ENCODE measurements at places on chromosomes 16 and 17.

DNA sequence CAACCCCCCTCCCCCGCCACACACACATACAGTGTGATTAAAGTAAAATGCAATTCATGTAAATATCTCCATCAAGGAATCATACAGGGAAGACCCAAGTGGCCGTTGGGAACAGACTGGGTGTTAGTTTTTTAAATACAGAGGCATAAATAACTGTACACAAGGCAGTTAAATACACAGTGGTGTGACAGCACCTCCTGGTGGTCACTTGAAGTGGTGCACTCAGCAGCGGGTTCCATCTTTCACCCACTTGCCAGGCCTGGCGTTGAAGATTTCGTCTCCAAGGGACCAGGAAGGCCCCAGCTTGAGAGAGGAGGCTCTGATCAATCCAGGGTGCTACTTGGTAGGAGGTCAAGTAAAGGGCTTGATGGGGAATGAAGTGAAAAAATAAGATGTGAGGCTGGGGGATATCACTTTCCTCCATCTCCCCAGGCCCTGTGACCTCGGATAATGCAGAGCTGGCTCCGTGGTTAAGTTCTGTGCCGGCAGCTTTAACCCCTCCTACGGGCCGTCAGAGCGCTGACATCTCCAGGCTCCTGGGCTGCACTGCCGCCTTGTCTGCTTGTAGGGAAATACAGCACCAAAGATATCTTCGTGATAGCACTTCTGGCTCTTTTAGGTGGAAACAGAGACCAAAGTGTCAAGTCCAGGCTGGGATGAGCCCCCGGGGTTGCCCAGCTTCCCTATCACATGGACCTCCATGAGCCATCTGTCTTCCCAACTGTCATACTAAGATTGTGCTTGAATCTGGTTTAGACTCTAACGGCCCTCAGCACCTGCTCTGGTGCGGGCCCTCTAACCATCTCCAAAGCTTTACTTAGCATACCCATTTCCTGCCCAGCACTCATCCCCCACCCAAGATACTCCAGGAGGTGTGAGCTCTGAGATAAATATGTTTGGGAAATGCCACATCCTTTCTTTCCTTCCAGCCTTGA, 20.7 kb downstream of the LGALS9 start:
- DNase-seq: no peak

GRCh38 chr16:70700101-70701020, 14.5 kb upstream of the MTSS2 start:
- no peak for DNase-seq

DNA sequence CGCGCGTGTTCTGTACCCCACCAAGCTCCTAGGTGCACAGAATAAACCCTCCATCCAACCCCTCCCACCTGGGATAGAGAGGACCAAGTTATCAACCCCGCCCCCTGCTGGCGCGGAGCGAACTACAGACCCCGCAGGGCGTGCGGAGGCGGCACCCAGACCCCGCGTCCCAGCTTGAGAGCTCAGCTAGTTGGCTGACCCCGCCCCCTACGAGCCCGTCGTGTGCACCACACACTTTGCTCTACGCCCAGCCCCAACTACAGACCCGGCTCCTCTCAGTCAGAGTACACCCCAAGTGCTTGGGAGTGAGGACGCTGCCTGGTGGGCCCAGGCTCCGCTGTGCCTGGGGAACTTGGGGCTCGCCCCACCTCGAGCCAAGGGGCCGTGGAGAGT, 1.5 kb downstream of the GRIN2A start:
- DNase-seq: no peak

DNA sequence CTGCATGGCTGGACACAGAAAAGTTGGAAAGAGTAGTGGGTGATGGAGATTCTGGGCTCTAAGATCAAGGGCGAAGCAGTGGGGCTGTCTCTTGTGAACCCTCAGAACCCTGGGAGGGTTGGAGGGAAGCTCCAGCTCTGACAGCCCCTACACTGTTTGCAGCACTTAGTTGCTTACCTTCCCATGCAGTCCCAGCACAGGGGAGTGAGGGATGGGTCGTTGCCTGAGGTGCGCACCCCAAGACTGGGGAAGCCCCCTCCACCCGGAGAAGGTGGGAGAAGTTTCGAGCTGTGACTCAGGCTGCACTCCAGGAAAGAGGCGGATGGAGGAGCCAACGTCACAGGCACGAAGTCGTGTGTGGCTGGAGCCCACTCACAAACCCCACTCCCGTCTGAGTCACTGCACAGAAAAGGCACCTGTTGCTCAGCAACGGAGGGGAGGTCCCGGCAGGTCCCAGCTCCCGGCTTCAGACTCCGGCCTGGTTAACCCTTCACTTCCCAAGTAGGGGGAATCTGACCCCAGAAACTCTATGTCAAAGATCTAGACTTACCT, 60.1 kb downstream of the AIPL1 start:
- no peak for DNase-seq

DNA sequence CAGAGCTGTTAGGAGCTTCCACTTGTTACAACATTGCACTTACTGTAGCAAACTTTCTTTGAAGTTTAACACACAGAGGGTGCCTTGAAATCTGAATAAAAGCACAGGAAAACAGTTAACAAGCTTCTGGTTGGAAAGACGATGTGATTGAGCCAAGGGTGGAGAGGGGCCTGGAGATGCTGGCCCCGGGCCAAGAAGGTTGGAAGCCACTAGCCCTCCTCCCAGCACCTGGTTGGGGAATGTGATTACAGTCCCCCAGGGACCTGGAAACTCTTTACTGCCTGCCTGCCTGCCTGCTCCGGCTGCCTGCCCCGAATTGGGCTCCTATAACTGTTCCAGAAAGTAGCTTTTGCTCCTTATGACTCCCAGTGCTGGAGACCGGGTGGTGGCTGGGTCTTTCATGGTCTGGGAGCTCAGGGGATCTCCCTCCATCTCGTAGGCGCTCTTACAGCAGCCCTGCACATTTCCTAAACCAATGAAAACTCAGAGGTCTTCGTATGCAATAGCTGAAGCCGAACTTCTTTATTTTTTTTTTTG, 48.0 kb upstream of the ZFHX3 start:
- no peak for DNase-seq

DNA sequence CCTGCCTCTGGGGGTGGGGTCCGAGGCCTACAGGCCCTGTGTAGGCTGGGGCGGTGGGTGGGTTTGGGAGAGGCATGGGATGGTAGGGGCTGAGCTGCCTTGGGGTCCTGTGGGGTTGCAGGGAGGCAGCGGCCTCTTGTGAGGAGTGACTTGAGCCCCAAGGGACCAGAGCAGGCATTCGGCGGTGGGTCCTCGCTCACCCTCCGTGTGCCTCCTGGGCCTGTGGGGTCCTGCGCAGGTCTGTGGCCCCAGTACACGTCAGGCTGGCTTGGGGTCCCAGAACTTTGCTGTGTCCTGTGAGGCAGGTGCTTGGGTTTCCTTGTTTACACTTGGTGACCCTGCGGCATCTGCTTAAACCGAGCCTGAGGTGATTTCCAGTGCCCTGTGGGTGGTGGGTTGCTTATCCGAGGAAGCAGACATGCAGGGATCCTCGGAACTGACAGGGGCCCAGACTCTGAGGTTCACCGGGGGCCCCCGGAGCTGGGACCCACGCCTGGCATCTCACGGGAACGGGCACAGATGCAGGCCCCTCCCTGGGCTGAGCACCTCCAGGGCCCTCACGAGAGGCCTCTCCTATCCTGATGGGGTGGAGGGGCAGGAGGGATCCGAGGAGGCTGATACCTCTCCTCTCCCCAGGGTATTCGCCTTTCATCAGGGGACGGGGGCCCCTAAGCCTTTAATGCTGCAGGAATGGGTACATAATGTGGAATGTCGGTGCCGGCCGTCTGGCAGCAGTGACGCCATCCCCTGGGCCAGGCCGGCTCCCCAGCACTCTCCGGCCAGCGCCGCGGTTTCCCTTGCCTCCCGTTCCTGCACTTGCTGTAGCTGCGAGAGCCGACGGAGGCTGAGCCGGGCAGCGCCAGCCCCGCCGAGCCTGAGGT, 7.7 kb downstream of the METRNL start:
- no peak for DNase-seq

DNA sequence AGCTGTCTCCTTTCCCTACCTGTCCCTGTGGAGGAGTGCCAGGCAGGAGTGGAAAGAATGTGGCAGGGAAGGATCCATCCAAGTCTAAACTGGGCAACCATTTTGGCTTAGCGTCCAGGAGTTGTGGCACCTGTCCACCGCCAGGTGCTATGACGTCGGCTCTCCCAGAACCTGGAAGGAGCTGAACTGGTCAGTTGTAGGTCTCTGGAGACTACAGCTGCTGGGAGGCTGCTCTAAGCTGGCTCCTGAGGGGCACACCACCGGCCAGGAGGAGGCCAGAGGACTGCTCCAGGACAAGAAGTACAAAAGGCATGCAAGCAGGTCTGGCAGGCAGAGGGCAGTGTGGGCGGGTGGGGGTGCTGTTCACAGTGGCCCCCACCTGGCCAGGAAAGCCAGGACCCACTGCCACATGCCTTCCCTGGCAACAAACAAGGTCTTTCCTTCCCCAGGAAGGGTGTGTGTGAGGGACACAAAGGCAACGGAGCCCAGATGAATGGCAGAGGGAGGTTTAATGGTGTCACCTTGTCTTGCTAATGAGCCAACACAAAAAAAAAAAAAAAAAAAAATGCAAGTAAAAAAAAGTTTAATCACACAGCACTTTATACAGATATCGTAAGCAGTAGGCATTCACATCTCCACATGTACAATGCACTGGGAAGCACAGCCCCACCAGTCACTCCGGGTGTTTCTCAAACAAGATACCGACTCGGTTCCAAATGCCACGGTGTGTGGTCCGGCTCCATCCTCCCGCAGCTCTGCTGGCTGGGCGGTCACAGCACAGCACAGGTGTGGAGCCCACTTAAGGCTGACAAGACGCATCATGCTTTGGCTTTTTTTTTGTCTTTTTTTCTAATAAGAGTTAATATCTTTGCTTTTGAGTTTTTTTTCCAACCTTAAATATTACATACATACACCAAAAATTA, 4.8 kb downstream of the SPHK1 start:
- DNase-seq: no peak

GRCh38 chr17:40461732-40462342, 18.6 kb downstream of the IGFBP4 start:
- no peak for DNase-seq

- no peak for DNase-seq
Measured at GRCh38 chr17:3385869-3386816, at the start of gene OR3A2. TSS of gene OR3A2 (minus strand) at chr17:3386308.

DNA sequence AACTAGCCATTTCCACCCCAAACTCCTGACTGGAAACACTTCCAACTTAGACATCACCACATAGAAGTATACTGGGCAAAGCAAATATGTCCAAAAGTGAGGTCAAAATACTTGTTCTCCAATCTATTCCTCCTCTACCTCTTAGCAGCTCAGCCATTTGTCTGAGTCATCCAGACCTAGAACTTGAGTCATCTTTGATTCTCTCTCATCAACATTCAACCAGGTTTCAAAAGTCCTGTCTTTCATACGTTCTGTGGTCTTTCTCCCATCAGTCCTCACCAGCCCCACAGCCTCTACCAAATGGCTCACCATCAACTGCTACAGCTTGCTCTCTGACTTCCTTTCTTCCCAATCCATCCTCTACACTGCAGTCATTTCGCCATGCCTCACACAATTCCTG, 6.8 kb downstream of the ANKFY1 start:
- no peak for DNase-seq

- no peak for DNase-seq
Measured at GRCh38 chr16:57091975-57092785, at the start of gene CPNE2. TSS of gene CPNE2 (plus strand) at chr16:57092583. CDS start at chr16:57110743, 18,160 bp downstream.

DNA sequence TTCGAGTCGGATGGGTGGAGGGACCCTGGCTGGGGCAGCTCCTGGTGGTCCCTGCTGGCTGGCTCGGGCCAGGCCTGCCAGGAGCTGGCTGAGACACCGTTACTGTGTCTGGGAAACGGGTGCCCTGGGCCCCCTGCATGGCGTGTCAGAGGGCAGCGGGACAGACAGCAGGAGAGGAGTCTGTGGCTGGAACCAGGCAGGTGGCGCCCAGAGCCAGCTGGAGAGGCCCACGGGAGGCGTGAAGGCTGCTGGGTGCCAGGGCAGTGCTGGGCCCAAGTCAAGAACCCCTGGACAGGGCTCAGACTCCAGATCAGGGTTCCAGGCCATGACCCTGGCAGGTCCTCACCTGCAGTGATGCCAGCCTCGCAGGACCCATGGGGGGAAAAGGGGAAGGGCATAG, 16.6 kb downstream of the SOX8 start:
- no peak for DNase-seq

DNA sequence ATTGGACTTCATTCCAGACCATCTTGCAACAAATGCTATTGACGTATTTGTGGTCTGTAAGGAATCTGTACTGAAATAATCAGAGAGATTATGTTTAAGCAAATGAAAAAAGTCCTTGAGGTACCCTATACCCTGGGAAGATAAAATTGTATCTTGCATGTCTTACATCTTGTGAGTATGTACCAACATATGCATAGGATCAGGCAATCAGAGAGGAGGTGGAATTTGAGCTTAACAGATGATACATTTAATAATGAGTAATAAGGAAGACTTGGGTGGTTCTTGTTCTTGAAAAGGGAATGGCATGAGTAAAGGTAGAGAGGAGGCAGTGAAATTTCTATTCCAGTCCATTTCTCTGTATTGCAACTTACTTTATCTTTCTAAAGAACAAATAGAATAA, 10.6 kb downstream of the MOSMO start:
- DNase-seq: no peak

DNA sequence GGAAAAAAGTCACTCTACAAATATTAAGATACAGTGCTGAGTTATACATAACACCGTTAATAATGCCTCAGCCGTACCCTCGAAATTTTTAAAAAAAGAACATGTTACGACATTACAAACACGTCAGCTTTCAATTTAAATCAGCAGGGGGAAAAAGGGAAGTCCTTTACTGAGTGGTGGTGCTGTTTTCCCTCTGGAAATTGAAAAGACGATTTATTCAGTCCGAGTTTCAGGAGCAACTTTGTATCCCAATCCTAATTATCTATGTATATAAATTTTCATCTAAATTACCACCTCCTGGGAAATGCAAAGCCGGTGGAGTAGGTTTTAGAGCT, 1.3 kb downstream of the NETO2 start:
- DNase-seq: no peak

- no peak for DNase-seq
Measured at GRCh38 chr16:87057951-87058560, 259.1 kb downstream of the C16orf95 start.

DNA sequence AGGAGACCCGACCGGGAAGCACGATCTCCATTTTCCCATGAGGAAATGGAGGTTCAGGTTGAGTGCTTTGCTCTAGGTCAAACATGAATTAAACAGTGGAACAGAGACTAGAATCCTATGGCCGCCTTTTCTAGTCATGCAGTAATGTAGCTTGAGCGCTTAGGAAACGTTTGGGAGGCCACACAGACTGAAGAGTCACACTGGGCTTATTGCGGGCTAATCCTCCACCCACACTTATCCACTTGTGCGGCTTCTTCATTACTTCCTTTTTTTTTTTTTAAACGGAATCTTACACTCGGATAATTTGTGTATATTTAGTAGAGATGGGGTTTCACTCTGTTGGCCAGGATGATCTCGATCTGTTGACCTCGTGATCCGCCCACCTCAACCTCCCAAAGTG, 26.0 kb downstream of the CACNG3 start:
- no peak for DNase-seq

- peak; percentile 72 for DNase-seq
Measured at GRCh38 chr17:83174362-83175118, 95.1 kb downstream of the METRNL start.

DNA sequence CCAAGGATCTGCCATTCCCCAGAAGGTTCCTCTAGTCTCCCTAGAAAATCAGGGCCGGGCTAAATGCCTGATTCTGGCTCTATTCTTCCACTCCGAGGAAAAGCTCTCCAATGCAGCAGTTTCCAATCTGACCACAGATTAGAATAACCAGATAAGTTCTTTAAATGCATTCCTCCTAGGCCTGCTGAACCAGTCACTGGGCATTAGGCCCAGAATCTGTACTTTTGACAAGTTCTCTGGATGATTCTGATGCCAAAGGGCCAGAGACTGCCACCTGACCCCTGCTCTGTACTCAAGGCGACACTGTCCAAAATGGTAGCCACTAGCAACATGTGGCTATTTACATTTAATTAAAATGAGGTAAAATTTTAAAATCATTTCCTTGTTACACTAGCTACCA, 22.3 kb downstream of the MAP3K14 start:
- DNase-seq: peak; percentile 98

Data from LNCaP clone FGC (cell line).